Activated naive CD4-positive, alpha-beta T cell treated with anti-CD3 and anti-CD28 coated beads, Interleukin-2, amount 10 ng/mL, durations not matched to agents 7 days and 5 days (primary cell): ENCODE measurements at places on chromosomes 5 and 9.

- no peak for DNase-seq
These were observed 235.4 kb downstream of the FSTL4 start for GRCh38 chr5:133376986-133377385.

DNA sequence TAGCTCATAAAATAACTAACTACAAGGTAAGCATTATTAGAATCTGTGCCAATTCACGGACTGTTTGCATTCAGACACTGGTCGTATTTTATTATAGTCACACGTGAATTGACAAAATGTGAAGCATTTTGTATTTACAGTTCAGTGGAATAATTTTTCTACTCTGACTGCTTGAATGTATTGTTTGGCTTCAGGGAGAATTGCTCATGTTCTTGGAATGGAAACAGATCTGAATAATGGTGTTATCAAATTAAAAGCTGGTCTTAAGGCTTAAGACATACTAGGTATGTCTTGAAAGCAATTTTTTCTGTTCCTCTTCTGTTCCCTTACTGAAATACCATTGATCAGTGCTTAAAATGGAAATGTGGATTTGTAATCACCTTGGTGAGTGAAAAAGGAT, 543.7 kb upstream of the TLE4 start:
- no peak for DNase-seq

DNA sequence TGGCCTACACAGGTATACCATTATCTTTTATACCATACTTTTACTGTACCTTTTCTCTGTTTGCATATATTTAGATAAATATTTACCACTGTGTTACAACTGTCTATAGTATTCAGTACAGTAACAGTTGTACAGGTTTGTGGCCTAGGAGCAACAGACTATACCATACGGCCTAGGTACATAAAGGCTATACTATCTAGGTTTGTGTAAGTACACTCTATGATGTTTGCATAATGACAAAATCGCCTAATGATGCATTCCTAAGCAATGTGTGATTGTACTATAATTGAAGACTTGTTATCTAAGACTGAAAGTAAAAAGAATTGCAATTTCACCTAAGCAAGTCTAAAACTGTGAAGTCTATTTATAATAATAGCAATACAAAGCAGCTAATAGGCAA, 3.9 kb downstream of the C9orf72 start:
- no peak for DNase-seq

GRCh38 chr5:143231416-143231815, 172.1 kb downstream of the NR3C1 start:
- DNase-seq: no peak

GRCh38 chr5:90638878-90639277, 80.3 kb downstream of the ADGRV1 start:
- no peak for DNase-seq

- DNase-seq: no peak
These were observed 18.6 kb downstream of the ANKRD33B start for GRCh38 chr5:10582512-10582897.
